Stimulated activated CD8-positive, alpha-beta memory T cell treated with anti-CD3 and anti-CD28 coated beads, Interleukin-2, amount 100 ng/mL, for 48 hours (primary cell): ENCODE measurements at places on chromosomes 5 and 9.

- no peak for DNase-seq
Measured at GRCh38 chr9:131633491-131634031, 88.2 kb downstream of the PRRT1B start.

GRCh38 chr5:156230887-156231286 lies 96.1 kb upstream of the SGCD start:
- no peak for DNase-seq

- DNase-seq = no peak
Measured at GRCh38 chr9:109270441-109270840, 50.4 kb downstream of the EPB41L4B start.

DNA sequence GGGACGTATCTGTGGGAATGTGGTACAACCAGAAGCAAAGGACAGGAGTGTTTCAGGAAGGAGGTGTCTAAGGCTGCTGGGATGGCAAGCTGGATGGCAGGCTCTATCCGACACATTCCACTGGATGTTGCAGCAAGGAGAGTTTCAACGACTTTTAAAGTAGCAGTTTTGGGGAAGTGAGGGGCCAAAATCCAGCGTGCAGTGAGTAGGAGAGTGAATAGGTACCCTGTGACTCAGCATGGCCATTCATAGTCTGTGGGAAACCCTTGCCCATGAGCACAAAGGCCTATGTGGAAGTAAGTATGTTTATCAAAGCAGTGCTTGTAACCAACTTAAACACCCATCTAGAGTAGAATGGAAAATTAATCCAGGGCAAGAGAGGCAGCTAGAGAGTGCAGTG lies 664.7 kb downstream of the ACTL7B start:
- no peak for DNase-seq

- peak; percentile 52 for DNase-seq
Measured at GRCh38 chr5:151157426-151158286, at the start of gene ANXA6. TSS of gene ANXA6 (minus strand) at chr5:151157779. CDS start at chr5:151147901, 9,878 bp downstream.

GRCh38 chr5:139746691-139747582 lies 48.7 kb upstream of the PSD2 start:
- peak; percentile 60 for DNase-seq

DNA sequence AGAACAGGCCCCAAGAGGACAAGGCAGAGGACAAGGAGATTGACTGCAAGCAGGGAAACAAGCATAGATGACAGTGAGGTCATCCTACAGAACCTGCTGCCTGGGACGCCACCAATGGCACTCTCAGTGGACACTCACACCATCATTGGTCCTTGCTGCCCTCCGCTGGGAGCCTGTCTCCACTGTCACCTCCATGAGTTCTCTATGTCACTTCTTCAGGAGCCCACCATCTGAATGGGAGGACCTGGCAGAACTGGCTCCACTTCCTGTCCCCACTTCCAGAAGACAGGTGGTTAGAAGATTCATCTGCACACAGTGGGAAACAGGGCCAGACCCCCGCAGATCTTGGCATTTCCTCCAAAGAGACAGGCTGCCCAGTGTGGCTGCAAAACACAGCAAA lies 188.9 kb downstream of the HSD17B3 start:
- no peak for DNase-seq

GRCh38 chr5:140213370-140213983 lies 38.5 kb downstream of the CYSTM1 start:
- no peak for DNase-seq

DNA sequence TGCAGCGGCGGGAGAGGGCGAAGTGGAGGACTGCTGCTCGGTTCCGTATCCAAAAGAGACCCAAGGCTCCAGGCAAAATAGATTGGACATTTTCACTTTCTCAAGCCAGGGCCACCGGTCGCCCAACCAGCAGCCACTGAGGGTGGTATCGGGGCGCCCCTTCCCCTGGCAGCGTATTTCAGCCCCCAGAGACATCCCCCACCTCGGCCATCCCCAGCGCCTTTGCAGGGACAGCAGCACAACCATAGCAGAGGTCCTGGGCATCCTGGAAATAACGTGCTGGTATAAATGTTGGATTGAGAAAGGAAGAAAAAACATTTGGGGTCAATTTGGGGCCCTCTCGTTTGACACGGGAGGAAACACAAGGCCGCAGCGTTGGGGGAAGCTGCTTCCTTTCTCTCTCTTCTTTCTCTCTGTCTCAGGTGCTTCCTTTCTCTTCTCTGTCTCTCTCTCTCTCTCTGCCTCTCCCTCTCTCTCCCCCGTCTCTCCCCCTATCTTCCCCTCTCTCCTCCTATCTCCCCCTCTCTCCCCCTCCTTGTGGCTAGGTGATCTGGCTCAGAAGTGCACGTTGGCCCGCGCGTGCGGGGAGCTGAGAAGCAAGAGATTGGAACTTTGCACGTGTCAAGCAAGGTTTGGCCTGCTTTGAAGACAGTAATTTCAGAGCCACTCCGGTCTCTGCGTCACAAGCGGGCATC lies 624 bp upstream of the RETREG1 start:
- no peak for DNase-seq

DNA sequence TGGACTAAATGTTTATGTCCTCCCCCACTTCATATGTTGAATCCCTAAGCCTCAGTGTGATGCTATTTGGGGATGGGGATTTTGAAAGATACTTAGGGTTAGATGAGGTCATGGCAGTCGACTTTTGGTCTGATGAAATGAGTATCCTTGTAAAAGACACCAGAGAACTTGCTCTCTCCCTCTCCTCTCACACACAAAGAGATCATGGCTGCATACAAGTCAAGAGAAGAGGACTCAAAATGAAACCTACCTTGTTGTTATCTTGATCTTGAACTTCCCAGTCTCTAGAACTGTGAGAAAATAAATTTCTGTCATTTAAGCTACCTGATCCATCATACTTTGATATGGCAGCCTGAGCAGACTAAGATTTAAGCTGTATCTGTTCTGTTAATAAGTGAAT lies 144.0 kb upstream of the HAPLN1 start:
- no peak for DNase-seq

DNA sequence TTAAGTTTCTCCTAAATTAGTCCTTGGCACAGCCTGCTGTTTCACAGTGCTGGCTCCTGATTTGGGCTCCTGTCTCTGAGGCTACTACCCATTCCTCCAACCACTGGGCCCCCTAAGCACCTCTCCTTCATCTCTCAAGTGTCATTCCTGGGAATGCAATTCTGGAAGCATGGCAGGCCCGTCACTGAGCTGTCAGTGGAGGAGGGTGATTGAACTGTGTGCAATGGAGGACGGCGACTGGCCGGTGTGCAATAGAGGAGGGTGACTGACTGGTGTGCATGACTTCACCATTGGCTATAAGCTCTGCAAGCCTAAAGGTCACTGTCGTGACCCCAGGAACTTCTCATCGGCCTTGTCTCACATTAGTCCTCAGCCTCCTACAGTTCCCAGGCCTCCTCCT lies 12.4 kb upstream of the IL17B start:
- DNase-seq = no peak

- DNase-seq = no peak
Measured at GRCh38 chr9:2023532-2023931, 8.4 kb downstream of the SMARCA2 start.

GRCh38 chr5:1488882-1489680 lies 34.7 kb downstream of the LPCAT1 start:
- peak; percentile 56 for DNase-seq

- DNase-seq = no peak
Measured at GRCh38 chr9:131043646-131044045, 34.7 kb downstream of the LAMC3 start.

GRCh38 chr5:164051745-164052144 lies 546.3 kb downstream of the MAT2B start:
- DNase-seq = no peak

DNA sequence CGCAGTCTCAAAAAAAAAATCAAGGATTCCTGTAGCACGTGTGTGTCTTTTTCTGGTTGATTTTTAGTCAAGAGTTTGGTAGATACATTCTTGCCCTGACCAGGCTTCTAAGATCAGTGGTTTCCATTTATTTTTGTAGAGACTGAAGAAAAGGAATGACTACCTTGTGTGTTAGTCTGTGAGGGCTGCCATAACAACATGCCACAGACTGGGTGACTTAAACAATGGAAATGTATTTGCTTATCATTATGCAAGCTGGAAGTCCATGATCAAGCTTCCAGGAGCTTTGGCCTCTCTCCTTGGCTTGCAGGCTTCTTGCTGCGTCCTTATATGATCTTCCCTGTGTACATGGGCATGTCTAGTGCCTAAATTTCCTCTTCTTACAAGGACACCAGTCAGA lies 127.0 kb downstream of the CCDC192 start:
- no peak for DNase-seq

DNA sequence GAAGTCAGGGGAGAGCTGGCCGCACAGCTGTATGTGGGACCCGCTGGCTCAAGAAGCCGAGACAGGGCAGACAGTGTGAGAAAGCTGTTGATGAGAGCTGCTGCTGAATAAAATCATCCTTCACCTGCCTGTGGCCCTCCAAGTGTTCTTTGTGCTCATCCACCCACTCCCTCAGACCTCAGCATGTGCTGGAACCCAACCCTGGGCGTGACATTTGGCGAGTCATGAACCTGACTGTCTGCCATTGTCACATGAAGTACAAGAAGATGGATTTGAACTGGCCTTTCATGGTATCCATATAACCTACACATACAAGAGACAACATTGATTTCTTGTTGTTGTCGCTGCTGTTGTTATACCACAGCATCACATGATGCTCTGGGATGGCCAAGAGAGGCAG lies 139.7 kb upstream of the PLCXD3 start:
- no peak for DNase-seq

GRCh38 chr5:180523629-180524466 lies 29.7 kb downstream of the CNOT6 start:
- no peak for DNase-seq

GRCh38 chr5:83494666-83495065 lies 23.1 kb downstream of the VCAN start:
- DNase-seq = no peak

- no peak for DNase-seq
Measured at GRCh38 chr5:79588696-79589095, 23.5 kb upstream of the TENT2 start.

DNA sequence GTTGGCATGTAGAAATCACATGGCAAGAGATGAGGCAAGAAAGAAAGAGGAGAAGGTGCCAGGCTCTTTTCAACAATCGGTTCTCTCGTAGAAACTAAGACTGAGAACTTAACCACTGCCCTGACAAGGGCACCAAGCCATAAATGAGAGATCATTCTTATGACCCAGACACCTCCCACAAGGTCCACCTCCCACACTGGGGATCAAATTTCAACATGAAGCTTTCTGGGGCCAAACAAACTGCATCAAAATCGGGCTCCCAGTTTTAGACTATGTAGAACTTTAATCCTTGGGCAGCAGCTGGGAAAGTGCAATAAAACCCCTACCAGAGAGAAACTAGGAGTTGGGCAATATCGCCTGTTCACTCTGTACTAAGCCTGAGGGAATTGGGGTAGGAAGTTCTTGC lies 150.2 kb upstream of the CCDC152 start:
- no peak for DNase-seq

DNA sequence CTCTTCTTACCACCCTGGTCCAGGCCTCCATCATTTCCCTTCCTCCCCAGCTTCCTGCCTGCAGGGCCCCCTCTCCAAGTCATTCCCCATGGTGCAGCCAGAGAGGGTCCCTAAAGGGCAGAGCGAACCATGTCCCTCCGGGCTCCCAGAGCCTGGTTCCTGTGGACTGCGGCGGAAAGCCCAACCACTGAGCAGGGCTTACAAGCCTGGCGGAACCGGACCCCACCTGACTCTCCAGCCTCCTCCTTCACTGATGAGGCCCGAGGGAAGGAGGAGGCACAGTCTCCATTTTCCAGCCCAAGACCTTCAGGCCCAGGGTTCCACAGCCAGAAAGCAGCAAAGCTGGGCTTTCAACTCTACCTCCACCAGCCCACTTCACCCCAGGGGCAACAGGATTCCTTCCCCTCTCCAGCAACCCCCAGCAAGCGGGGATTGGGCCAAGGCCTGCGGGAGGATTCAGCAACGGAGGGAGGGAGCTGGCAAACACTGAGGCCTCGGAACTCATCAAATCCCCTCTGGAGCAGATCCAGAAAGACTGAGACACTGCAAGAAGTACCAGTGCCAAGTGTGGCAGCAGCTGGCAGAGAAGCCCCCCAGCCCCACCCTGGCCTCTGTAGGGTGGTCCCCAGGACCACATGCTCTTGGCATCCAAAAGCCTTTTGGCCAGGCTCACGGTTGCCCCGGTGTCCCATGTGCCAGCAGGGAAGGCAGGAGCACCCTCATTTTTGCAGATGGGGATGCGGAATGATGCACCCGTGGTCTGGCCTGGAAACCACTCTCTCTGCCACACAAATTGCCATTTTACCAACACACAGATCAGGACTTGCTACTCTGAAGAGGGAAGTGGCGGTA lies 3.1 kb downstream of the FAM163B start:
- DNase-seq = no peak

DNA sequence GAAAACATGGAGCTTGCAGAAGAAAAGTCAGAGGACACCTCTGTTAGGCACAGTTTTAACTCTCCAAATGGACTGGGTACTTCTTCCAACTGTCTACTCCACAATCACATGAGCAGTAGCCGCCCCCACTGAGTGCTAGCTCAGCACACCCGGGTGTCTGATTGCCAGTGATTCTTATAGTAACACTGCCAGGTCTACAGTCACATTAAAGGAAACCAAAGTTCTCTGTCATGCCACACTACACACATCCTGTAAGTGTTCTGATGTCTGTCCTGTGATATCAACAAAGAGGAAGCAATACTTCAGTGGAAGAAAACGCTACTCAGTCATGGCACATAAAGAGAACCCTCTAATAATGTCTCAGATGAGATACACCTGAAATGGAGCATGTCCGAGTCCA lies at the start of gene HAVCR2:
HAVCR2 (minus strand) TSS at position 69 of the 400 bp plus-strand sequence; CDS start at position 8, 61 bp downstream.
- DNase-seq = peak; percentile 34

DNA sequence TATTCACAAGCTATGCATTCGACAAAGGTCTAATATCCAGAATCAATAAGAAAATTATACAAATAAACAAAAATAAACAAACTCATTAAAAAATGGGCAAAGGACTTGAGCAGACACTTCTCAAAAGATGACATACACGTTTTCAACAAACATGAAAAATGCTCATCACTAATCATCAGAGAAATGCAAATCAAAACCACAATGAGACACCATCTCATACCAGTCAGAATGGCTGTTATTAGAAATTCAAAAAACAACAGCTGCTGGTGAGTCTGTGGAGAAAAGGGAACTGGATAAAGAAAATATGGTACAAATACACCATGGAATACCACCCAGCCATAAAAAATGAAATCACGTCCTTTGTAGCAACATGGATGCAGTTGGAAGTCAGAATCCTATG lies 45.1 kb upstream of the PUM3 start:
- no peak for DNase-seq

- DNase-seq = no peak
Measured at GRCh38 chr5:17302106-17302505, 84.7 kb downstream of the BASP1 start.
